ENCODE measurements at places on chromosomes 13 and 19.

GRCh38 chr13:89279374-89279773 is 1608.2 kb downstream of the SLITRK5 start:
- no peak for DNase-seq

GRCh38 chr19:2249880-2250765 is 1.0 kb downstream of the AMH start:
- DNase-seq: no peak

DNA sequence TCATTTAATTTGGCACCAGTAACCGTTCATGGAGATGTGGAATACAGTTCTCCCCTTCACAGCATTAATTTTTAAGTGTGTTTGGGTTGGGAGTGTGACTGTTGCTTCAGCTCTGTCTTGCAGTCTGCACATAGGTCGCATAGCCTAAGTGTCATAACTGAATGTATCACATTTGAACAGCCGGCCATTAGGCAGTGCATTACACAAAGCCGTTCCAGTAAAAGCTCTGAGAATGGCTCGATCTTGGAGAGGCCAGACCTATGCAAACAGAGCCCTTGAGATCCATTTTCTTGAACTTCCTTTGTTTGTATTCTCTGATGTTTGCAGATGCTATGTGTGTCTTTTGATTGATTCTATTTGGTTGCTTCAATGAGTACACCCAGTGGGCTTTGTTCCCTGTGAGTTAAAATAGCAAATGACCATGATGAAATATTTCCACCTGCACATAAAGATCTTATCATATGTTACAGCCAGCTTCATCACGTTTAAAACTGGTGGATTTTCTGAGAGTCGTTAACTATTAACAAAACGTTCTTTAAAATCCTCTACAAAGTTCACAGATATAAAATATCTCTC is 1104.9 kb upstream of the SLC10A2 start:
- no peak for DNase-seq

- no peak for DNase-seq
Measured at GRCh38 chr19:5139583-5140325, 170.8 kb downstream of the KDM4B start.

GRCh38 chr13:66927562-66927961 is 302.6 kb downstream of the PCDH9 start:
- no peak for DNase-seq

Data from uterus (tissue), 4 donors.